ENCODE measurements at places on chromosomes 6 and 20.

DNA sequence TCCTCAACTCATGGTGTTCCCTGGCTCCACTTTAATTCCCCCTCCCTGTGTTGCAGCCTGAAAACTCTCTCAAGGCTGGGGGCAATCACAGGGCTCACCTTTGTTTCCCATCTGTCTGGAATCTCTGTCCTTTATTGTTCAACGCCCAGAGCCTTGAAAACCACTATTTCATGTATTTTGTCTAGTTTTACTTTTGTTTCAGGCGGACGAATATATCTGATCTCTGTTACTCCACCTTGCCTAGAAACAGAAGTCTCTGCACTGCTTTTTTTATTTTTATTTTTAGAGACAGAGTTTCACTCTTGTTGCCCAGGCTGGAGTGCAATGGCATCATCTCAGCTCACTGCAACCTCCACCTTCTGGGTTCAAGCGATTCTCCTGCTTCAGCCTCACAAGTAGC, 27.6 kb downstream of the PLAGL2 start:
- no peak for DNase-seq

DNA sequence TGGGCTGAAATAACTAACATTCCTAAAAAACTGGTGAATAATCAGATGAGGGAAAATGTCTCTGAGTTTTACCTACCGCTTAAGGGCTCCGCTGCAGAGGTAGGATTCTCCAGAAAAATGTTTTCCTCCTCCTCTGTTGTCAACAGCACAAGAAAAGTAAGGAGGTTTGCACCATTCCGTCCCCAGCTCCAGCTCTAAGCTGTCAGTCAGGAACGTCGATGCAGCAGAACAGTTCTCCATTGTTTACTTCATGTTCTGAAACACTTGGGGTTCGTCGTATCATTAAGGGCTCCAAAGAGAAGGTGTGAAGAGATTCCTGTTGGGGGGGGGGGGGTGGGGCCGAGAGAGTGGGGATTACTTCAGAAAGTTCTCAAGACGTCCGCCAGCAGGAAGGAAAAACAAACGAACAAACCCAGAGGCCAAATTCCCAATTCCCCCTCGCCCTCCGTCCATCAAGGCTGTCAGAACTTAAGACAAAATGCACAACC, 734 bp downstream of the MMS22L start:
- no peak for DNase-seq

DNA sequence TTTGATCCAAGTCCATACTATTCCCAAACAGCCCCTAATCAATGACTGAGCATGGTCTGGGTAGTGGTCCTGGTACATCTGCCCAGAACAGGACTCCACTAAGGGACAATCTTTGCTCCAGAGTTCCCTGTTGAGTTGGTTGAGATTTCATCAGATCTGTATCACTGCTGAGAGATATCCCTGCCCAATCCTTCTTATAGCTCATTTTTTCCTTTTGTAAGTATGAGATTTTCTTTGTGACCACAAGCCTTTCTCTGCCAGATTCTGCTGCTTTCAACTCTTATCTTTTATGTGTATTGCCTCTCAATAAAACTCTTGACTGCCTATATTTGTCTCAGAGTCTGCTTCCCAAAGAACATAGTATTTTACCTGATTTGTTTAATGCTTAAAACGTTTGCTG, 46.2 kb upstream of the LAMA2 start:
- DNase-seq = no peak

DNA sequence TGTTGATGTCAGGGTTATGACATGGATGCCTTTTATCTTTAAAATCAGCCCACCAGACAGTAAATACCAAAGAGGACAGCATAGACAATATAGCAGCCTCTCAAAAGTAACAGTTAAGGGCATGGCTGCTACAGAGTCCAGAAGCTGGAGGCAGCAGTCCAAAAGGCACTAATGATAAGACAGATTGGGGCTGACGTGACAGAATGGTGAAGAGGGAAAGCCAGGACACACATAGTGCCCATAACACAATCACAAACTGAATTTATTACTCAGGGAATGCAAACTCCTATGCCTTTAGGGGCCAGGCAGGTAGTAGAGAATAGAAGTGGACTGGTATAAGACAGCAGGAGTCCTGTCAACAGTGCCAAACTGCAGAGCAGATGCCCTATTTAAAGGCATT, 40.7 kb downstream of the TP53INP2 start:
- DNase-seq = no peak

- peak; percentile 4 for DNase-seq
Observed at GRCh38 chr6:163183806-163184205, 230.7 kb upstream of the QKI start.

- DNase-seq = no peak
Observed at GRCh38 chr6:149060300-149060984, 257.1 kb upstream of the TAB2 start.

GRCh38 chr20:25584905-25585704, at the start of gene NINL:
NINL (minus strand) TSS chr20:25585531; CDS start chr20:25526587, 58,944 bp downstream.
- DNase-seq = peak; percentile 49

- DNase-seq = no peak
Observed at GRCh38 chr6:90097356-90097755, 199.3 kb downstream of the BACH2 start.

GRCh38 chr6:35552285-35552917, 39.7 kb upstream of the TULP1 start:
- no peak for DNase-seq

DNA sequence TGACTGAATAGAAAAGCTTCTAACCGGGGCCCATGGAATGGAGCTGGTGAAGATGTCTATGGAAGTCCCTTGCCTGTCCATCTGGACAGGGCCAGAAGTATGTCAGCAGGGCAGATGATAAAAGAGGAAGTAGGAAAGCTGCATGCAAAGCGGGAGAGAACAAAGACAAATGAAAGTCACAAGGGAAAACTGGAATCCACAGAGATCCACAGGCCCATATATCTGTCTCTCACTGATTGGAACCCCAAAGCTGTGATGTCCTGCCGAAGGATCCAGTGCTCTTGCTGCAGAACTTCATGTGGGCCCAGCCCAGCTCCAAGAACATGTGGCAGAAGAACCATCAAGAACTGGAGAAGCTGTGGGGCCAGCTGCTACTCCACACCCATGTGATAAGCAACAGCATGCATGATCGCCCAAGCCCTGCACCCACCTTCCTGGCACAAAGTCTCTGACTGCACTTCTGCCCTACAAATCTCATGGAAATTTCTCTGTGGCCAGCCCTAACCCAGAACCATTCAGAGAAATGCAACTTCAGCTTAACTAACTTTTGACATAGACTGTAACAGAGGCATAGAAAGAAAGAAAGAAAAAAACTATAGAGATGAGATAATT, 716.0 kb downstream of the KIF16B start:
- no peak for DNase-seq

- DNase-seq = no peak
Observed at GRCh38 chr20:5973172-5973571, 22.7 kb downstream of the MCM8 start.

DNA sequence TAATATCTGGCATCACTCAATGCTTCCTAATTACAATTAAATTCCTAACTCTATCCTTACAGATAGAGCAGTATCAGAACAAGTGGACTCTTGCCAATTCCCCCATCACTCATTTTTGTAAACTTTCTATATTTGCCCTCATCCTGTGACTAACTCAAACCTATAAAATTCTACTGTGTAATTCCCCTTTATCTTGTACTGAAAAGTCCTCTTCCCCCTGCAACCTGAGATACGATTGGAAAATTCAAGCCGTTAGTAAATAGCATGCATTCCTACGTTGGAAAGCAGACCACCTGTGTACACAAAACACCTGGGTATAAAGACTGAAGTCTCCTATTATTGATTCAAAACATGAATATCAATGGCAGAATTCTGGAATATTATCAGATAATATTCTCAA, 70.4 kb upstream of the KCNQ5 start:
- DNase-seq = no peak

DNA sequence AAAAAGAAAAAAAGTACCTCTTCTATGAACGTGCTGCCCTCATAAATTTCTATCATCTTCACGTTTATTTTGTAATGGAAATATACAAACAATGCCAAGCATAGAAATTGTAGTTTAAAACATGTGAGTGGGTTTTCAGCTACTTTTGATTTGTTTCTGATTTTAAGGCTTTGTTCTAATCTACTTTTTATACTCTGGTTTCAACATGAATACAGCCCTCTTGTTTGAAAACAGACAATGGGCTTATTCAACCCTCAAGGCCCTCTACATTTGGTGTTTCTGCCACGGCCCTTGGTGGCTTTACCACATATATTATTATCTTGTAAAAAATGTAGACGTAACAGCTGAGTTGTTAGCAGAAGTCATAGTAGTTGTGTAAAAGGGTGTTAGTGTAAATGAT, 153.9 kb downstream of the SOX4 start:
- no peak for DNase-seq

- DNase-seq = no peak
Observed at GRCh38 chr6:31586599-31587281, 663 bp downstream of the LST1 start.

- no peak for DNase-seq
Observed at GRCh38 chr20:8645326-8645725, 423.6 kb upstream of the PLCB4 start.

- no peak for DNase-seq
Observed at GRCh38 chr6:154736618-154737259, 3.5 kb downstream of the SCAF8 start.

- DNase-seq = no peak
Observed at GRCh38 chr6:32568561-32568960, 21.1 kb downstream of the HLA-DRB1 start.

DNA sequence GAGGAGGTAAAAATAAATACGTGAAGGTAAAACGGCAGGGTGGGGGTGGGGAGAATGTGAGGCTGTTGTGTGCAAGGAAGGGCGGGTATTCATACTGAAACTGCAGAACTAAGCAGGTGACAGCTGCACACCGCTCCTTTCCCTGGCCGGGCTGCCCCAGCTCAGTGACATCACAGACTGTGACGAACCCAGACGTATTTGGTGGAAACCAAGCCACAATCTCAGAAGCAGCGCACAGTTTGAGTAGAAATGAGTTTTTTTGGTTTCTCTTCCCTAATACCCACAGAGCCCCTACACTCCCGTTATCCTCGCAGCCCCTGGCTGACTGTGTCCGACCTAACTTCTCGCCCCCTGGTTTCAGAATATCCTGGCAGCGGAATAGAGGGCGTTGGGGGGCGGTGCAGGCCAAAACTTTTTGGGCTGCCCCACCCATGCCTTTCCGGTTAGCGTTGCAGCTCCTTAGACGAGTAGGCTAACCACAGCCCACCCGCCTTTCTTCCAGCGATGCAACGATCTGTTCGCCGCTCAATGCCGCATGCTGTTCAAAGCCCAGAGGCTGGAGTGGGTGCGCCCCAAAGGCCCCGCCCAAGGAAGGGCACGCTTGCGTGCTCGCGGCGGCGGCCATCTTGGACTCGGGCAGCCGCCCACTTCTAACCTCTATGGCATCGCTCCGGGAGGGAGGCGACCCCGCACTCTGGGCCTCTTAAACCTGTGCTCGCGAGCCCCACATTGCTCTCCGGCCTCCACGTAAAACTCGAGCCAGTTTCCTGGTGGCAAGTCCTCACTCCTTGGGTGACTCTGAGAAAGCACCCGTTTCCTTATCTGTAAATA, 9.1 kb downstream of the BAK1 start:
- DNase-seq = peak; percentile 36

- no peak for DNase-seq
Observed at GRCh38 chr6:48090546-48090945, 20.5 kb downstream of the PTCHD4 start.

GRCh38 chr6:35945650-35946025, 24.7 kb upstream of the SRPK1 start:
- DNase-seq = no peak

GRCh38 chr20:51579137-51579536, 36.6 kb upstream of the NFATC2 start:
- no peak for DNase-seq

DNA sequence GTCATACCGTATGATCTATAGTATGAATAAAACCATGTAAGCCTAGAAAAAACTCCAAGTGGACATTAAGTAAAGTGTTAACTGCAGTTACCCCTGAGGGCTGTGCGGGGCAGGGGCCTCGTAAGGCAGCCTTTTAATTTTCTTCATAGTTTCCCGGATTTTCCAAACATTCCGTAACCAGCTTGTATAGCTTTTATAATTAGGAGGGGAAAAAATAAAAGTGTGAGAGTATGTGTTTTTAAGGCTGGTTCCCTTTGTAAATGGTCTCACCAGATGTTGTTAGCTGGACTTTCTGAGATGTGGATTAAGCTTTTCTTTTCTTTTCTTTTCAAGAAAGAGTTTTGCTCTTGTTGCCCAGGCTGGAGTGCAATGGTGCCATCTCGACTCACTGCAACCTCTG, 7.0 kb downstream of the KIAA1755 start:
- no peak for DNase-seq

DNA sequence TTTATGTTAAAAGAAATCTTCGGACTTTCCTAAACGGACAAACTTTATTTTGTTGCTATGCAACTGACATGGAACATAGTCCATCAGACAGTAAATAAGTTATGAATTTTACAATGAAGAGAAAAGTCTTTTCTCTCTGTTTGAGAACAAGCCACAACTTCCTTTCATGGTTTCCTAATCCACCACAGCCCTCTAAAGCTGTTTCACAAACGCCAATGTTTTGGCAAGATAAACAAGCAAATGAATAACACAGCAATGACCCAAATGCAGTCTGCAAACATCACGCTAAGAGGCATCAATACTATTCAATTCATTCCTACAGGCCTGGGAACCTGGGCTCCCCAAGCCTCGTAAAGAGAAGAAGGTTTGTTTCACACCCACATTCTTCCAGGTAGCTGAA, 60.4 kb downstream of the HAO1 start:
- no peak for DNase-seq

DNA sequence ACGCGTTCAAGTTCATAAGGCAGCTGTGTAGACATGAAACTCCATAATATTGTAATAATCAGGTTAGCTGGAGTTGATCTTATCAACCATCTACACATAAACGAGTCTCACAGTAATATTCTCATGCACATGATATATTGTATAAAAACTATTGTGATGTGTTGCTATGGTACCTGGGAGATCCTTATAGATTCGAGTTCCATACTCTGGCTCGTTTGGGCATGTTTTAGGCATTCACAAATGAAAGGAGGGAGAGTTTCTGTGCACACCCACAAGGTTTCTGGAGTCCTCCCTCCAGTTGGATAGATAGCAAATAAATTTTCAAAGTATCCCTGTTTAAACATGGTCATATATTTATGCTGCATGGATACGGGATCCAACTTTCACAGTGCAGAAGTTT, 567.5 kb upstream of the SLC35B3 start:
- no peak for DNase-seq

GRCh38 chr6:149895048-149895590, 2.8 kb downstream of the RAET1E start:
- DNase-seq = no peak

GRCh38 chr6:131336596-131336995, 201.3 kb downstream of the AKAP7 start:
- no peak for DNase-seq

Measured in fibroblast of skin of left quadriceps (primary cell).